ENCODE measurements at places on chromosomes 11 and 22.

- DNase-seq = no peak
Observed at GRCh38 chr22:17707526-17707925, 66.7 kb downstream of the BID start.

- DNase-seq = no peak
Observed at GRCh38 chr11:30566482-30566881, 19.7 kb downstream of the MPPED2 start.

- DNase-seq = no peak
Observed at GRCh38 chr11:104734998-104735397, 163.3 kb downstream of the CASP12 start.

DNA sequence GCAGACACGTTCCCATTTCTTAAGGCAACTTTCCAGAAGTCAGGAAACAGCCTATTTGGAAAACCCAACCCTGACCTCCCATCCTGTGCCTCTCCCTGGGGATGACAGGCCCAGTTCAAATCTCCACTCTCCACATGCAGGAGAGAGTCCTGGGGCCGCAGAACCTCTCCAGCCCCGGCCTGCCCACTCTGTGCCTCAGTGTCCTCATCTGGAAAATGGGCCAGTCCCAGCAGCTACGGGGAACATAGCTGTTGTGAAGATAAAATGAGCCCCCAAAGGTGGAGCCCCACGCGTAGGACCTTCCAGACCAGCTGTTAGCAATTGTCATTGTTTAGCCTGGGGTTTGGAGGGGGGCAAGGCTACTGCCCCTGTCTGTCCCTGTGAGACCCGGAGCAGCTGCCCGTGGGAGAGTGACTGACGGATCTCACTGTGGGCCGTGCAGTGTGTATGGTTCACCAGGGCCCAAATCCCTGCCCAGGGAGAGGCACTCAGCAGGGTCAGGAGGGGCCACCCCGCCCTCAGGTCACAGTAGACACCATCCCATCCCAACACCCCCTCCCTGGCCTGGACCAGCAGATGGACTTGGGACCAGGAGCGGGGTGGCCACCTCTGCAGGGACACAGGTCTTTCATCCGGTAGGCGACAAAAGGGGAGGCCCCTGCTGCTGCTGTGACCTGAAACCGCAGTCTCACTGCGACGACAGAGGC, 145.9 kb downstream of the CTTN start:
- DNase-seq = no peak

GRCh38 chr11:83187465-83187864, 6.0 kb upstream of the ANKRD42 start:
- DNase-seq = no peak

GRCh38 chr11:125542709-125543108, 26.6 kb upstream of the EI24 start:
- no peak for DNase-seq

DNA sequence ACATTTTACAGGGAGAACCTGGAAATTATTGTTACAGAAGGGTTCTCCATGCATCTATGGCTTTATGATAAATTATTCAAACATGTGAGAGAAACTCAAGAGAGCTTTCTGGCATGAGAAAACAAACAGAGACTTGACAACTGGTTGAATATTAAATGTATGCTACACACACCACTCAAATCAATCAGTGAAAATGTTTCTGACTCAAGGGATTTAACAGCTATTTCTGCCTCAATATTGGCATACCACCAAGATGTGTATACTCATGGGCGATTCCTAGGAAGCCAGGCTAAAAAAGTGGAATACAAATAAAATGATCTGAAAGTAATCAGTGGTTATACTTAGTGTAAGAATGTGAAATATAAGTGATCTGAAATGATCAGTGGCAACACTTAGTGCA, 15.8 kb upstream of the OR51T1 start:
- DNase-seq = no peak

DNA sequence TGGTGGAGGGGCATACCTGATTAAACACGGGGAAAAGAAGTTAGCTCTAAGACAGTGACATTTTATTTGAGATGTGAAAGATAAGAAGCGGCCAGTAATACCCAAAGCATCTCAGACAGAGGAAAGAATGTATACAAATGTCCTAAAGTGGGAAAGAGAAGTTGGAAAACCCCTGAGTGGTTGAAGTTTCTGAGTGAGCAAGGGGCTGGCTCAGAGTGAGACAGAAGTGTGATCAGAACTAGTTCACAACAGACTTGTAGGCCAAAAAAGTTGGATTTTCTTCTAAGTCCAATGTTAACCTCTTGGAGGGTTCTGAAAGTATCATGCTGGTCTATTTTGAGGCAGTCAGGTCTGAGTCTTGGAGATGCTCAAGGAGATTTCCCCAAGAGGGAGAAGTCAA, 608.7 kb downstream of the SOX6 start:
- no peak for DNase-seq

- DNase-seq = no peak
Observed at GRCh38 chr11:33256031-33256812, 959 bp upstream of the HIPK3 start.

DNA sequence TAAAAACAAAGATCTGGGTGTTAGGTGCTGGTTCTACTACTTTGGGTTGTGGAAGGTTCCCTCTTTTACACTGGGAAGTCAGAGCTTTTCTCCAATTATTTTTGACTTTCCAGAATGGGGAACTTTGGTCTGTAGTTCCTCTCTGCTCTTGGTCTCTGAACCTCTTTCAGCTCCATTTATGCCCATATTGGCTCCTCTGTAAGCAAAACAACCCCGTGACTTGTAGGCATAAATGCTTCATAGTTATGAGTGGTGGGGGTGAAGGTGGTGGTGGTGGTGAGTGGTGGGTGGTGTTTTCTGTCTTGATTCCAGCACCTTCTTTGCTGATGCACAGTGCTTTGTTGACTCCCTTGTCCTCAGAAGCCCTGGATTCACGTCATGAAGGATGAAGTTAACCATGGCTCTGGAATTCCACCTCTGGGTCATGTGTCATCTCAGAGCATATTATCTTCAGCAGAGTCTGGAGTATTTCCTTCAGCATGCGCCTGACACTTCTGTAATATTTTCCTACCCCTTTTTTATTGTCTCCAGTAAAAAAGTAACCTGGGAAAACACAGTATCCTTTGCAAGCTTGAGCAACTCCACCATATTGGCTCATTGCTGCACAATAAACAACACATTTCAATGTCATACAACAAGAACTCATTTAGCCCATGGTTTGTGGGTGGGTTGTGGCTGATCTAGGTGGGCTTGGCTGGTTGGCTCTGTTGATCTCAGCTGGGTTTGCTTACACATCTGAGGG, 24.1 kb upstream of the GRK3 start:
- DNase-seq = no peak

- DNase-seq = no peak
Observed at GRCh38 chr11:102946237-102946636, 9.3 kb downstream of the MMP13 start.

DNA sequence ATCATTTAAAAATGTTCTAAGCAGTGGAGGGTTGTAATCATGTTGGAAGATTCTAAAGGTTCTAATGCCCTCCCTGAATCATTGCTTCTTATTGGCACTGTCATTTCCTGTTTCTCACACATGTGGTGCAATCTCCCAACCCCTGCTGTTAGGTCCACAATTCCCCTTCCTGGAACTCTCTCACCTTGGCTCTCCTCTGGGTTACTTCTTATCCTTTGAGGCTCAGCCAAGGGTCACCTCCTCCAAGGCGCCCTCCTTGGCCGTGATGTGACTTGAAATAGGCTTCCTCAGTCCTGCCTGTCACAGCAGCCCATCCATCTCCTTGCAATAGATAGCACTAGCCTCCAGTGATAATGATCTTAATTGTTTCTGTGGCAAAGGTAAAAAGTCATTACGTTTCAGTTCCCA, 149.8 kb downstream of the TTC17 start:
- DNase-seq = no peak
